ENCODE measurements at places on chromosomes 6 and 20.

DNA sequence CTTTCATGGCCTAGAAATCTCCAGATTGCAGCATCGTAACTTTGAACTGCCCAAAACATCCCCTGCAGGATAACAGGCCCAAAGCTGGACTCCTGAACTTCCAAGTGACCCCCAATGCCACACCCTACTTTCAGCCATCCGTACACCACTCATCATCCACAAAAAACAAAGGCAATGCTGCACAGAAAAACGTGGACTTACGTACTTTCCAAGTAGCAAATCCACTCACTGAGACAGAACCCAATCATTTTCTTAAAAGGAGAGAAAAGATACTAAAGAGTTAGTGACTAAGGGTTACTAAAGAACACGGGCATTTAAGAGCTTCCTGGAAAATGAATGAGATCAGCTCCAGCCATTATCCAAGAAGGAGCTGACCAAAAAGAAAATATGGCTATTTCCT, 211.0 kb downstream of the WDR27 start:
- no peak for DNase-seq

DNA sequence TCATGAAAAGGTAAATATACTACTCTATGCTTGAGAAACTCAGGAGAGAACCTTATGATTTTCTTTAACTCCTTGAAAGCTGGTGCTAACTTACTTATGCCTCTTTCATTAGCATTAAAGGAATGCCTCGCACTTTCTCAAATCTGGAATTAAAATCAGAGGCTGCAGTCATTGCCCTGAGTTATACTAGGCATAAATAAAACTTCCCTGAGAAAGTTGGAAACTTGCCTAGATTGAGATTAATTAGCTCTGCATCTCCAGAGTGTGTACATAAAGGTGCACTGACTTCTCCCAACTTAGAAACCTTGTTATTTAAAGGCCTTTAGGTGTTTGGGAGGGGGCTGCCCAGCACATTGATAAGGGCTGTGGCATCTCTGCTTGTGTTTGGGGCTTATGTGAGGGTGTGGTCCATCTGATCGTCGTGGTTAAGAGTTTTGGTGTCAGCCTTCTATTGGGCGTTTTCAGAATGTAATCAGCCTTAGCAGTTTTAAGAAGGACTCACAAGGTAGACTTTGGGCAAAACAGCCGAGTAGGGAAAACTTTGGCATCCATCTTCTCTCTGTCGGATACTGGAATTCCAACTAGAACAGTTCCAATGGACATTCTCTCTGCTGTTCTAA, 32.1 kb upstream of the CCN6 start:
- DNase-seq = no peak

DNA sequence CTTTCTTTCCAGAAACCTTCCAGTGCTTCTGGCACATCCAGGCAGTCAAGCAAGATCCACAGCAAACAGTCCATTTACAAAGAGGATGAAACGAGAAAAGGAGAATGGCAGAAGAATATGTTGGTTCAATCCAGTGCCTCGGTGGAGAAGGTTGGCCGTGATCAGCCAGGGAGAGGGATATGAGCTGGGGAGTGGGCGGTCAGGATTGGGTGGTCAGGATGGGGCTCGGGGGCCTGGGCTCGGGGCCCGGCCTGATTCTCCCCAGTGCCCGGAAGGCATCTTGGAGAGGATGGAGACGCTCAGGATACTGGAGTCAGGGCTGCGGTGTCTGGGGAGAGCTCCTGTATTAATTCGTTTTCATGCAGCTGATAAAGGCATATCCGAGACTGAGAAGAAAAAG, 61.3 kb downstream of the EFCAB8 start:
- DNase-seq = no peak

GRCh38 chr6:36177166-36177565, 19.4 kb upstream of the BRPF3 start:
- DNase-seq = no peak

DNA sequence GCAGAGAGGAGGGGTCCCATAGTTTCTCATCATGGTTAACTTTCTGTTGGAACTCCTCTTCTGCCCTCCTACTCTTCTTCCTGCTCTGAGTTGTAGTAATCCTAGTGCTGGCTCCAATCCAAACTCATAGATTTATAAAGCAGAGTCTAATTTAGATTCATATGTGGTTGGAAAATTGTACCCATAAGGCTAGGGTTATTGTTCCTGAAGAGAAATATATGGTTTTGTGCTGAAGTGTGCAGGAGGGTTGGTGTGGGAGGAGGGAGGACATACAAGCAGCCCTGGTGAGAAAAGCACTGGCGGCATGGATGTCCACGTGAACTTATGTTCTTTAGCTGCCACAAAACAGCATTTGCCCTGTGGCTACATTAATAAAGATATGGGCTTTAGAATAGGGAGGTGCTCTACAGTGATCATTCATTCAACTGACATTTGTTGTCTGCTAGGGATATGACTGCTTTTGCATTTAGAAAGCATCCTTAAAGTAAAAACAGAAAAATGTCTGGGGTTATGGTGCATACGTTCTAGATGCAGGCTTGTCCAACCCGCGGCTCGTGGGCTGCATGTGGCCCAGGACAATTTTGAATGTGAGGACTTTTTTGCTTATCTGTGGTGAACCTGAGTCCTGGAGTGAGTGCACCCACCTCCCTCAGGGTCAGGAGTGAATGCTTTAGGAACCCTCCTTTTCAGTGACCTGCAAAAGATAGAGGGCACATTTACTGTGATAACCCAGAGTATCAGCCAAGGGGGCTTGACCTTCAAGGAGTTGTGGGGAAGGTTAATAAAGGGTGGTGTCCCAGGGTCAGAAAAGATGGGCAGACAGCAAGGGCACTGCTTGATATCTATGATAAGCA, 4.1 kb downstream of the HLA-A start:
- DNase-seq = no peak

DNA sequence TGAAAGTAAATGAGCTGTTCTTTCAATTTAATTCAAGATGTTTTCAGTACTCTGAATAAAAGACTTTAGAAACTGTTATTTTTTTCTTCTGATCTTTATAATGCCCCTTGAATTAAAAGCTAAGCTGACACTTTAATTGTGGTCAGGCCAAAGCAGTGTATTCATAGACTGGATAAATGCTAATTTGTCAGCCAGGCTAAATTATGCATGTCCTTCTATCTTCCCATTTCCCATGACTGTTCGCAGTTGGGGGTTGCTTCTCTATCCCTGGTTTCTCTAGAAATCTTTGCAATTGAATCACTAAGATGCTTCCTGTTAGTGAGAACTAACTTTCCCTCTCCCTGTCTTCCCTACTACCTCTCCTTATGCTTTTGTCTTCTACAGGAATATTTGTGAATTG, 396.2 kb downstream of the RFPL4B start:
- DNase-seq = no peak

DNA sequence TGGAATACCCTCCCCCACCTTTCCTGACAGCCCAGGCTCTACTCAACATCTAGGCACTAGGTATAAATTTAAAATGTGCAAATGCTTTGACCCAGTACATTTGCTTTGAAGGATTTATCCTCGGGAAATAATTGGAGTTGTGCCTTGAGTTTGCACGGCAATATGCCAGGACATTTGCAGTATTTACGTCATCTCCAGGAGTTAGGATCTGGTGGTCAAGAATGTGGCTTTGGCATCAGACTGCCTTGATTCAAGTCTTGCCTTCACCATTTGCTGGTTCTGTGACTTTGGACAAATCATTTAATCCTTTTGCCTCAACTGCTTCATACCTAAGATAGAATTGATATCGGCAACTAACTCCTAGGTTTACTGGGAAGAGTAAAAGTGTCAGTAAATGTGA, 169.6 kb downstream of the PLCB1 start:
- DNase-seq = no peak

GRCh38 chr20:23224806-23225205, 125.8 kb upstream of the NXT1 start:
- no peak for DNase-seq

- no peak for DNase-seq
These were observed 58.8 kb upstream of the FUCA2 start for GRCh38 chr6:143570147-143570853.

DNA sequence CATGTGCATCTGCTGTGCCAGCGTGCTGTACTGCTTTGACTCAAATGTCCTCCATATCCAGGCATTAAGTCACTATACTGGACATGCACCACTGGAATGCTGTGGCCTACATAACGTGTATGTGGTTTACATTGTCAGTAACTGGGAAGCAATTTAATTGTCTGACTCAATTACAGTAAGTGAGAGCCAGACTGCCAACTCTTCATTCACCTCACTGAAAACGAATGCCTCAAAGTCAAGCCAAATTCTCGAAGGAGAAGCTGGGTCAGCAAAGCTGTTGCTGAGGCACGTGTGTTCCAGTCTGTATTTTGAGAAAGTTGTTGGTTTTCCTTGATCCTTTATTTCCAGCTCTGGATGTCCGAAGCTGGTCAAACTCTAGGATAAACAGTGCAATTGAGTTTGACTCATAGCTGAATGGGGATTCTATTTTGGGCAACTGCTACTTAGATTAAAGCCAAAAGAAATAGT, 534.3 kb downstream of the COL12A1 start:
- no peak for DNase-seq
